ENCODE measurements at places on chromosomes 16 and 17.

- no peak for DNase-seq
Observed at GRCh38 chr16:30565526-30565925, 6.0 kb downstream of the ZNF688 start.

DNA sequence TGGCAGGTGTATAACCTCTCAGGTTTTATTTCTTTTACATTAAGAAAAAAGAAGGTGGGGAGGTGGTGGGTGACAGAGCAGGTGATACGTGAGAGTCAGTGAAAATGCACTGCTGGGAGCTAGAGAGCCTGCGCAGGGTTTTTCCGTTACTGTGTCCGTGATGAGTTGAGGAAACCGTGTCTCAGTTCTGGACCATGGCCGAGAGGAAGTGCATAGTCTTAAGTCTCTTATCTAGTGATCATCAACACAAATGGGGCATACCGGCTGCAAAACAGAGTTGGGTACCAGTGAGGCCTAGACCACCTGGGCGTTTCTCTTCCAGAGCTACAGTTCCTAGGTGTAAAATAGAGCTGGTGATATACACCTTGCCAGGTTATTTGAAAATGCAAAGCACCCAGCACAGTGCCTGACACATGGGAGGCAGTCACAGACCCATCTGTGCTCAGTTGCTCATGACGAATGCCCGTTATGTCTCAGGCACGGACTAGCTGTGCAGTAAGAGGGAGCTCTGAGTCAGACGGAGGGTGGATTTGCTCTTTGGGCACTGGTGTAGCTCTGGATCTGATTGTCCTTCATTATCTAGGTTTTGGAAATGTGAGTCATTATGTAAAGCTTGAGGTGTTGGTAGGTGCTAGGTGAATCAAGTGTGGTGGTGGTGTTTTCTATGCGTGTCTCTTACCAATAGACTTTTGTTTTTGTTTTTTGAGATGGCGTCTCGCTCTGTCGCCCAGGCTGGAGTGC, 60.9 kb downstream of the RPTOR start:
- DNase-seq, result no peak

GRCh38 chr17:5123343-5124124, 7.7 kb downstream of the USP6 start:
- DNase-seq, result peak; percentile 0

DNA sequence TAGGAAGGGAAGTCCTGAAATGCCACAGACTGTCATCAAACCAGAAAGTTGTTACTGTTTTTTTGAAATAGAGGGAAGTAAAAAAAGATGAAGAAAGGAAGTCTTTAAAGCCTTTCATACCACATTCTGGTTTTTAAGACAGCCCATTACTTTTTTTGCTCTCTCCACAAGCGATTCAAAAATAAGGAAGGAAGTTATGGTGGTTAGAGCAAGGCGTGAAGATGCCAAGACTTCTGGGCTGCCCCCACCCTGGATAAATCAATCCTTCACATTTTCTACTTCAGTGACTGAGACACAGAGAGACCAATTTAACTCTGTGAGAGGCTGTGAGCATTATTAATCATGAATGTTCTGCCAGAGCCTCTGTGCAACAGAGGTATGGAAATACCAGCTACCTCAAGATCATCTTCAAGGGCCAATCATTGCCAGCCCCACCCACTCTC, 82.3 kb upstream of the BCAR1 start:
- no peak for DNase-seq

DNA sequence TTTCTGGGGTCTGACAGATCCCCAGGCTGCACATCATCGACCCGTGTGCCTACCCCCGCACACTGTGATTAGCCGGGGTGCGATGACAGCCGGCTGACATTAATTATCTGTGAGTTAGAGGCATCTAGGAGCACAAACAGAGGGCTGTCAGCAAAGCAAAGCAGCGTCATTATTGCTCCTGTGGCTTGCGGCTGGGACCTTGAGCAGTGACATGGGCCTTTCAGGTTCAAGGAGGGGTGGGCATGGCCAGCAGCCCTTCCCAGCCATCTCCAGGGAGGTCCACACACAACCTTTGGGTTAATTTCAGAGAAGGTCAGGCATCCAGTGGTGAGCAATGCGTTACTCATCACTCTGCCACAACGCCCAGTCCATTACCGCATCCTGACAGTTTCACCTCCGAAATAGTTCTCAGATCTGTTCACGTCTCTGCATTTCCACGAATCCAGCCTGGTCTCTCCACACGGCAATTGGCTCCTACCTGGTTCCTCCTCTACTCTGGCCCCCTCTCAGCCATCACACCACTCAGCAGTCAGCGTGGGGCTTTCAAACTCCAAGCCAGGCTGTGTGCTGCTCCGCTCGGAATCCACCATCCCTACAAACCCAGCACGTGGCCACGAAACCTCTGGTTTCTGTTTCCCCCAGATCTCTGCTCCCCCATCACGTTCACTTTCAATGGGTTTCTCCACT, 249.7 kb upstream of the C16orf82 start:
- no peak for DNase-seq

DNA sequence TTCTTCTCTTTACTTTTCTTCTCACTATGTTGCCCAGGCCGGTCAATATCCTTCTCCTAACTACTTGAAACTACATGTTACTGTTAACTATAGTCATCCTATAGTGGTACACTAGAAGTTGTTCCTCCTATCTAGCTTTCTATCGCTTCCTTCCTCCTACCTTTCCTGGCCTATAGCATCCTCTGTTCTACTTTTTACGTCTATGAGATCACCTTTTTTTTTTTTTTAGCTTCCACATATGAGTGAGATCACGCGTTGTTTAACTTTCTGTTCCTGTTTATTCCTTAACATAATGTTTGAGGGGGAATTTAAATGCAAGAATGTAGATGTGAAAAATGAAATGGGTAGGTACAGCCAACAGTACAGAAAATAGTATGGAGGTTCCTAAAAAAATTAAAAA, 30.5 kb upstream of the YPEL2 start:
- DNase-seq, result no peak

- DNase-seq, result no peak
Observed at GRCh38 chr17:80254396-80255251, 6.0 kb upstream of the RNF213 start.

DNA sequence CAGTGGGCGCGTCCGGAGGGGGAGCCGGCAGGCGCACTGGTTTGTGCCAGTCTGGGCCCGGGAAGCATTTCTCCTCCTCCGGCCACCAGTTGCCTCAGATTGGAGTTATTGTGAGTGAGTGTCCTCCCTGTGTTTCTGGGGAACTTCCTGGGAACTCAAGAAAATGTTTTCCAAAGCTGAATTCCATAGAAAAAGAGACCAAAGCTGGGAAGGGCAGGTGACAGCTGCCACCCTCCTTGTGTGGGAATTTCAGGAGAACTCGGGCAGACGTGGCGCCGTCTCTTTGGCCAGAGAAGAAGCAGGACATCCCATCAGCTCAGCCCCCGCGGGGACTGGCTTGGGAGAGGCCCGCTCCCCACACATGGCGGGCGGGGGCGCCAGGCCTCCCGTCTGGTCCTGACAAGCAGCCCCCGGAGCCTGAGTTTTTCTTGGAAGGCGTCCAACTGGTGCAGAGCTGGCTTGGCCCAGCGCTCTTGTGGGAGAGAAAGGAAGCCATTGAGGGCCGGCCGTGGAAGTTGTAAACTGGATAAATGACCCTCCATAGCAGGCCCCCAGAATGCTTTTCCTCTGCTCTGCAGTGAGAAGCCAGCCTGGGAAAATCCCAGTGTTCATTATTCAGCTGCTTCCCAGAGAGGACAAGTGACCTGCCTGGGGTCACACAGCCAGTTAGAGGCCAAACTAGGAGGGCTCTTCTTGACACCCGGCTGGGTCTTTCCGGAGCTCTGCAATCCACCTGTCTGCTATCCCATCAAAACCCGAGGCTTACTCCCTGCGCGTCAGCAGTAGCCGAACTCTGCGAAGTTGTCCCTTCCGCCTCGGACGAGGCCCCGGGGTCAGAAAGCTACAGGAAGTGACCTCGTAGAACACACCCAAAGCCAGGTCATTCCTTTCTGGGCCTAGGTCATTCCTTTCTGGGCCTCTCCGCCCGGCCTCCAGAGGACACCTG, 39.2 kb upstream of the GSE1 start:
- peak; percentile 87 for DNase-seq

DNA sequence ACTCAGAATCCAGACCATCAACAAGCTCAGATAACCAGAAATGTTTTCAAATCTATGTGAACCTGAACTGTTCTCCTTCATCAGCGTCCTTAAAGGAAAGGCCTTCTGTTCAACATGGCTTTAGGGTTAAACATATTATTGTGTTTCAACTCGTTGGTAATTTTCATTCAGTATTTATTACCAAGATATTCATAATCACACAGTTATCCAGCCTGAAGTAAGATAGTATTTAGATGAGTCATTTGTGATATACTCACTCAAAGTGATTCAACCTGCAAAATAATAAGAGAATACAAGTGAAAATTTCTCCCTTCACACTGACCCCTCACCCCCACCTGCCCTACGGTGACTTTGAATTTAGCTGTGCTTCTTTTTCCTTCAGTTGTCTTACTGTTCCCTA, 3.0 kb downstream of the CYLD start:
- DNase-seq, result no peak

- DNase-seq, result no peak
Observed at GRCh38 chr17:2195729-2196128, 107.9 kb downstream of the SMG6 start.

- DNase-seq, result no peak
Observed at GRCh38 chr17:48594538-48595277, 1.1 kb upstream of the HOXB5 start.

- DNase-seq, result no peak
Observed at GRCh38 chr17:8052256-8053252, 13.7 kb downstream of the ALOX15B start.

- DNase-seq, result no peak
Observed at GRCh38 chr16:11273721-11274324, 394 bp upstream of the PRM3 start.

GRCh38 chr17:36136036-36136435, 32.4 kb downstream of the CCL4 start:
- no peak for DNase-seq

DNA sequence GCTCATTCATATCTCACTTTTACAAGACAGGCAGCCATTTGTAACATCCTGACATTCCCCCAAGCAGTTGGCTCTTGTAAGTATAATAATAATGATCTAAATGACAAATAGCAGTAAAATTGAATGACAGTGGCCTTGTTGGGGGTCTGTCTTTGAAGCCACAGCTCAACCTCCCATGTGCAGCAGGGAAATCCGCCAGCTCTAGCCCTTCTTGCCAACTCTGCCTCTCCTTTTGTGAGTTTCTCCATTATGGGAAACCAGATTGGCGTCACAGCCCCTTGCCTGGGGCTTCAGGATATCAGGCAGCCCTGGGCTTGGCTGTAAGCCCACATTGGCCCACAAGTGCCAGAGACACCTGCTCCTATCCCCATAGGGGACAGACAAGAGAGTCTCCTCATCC, 70.4 kb upstream of the CACNG5 start:
- DNase-seq, result no peak

GRCh38 chr17:63701868-63702720, 2.2 kb upstream of the LIMD2 start:
- DNase-seq, result no peak
